Stimulated activated CD8-positive, alpha-beta memory T cell treated with anti-CD3 and anti-CD28 coated beads, Interleukin-4, amount 100 ng/mL, for 1 hour (primary cell): ENCODE measurements at places on chromosomes 5 and 9.

DNA sequence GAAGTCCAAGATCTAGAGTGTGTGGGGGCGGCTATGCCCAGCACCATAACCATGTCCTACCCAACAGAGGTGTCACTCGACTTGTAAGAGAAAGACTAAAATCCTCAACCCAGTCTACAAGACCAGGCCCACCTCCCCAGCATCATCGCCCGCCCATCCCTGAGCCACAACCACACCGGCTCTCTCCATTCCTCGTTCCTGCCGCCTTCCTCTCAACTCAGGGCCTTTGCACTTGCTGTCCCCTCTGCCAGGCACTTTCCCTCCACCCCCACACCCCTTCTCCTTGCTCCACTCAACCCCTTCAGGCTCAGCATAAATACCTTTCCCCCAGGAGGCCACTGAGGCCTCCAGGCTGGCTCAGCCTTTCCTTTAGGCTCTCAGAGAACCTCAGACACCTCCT is 69.3 kb downstream of the PAX5 start:
- no peak for DNase-seq

DNA sequence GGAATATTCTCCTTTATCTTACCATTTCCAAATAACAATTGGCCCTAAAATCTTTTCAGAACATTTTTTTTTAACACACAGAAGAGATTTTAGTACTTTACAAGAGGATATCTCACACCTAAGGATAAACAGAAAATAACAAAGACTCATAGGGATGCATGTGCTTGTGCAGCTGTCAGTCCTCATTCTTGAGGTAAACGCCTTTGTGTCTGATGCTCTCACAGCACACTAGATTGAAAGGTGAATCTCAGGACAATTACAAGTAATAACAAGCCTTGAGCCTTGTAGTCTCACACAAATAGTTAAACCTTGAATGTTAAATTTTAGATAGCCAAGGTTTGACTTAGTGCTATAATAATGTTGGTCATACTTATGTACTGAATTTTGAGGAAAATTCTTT is 439.2 kb downstream of the PTPRD start:
- DNase-seq, result no peak

DNA sequence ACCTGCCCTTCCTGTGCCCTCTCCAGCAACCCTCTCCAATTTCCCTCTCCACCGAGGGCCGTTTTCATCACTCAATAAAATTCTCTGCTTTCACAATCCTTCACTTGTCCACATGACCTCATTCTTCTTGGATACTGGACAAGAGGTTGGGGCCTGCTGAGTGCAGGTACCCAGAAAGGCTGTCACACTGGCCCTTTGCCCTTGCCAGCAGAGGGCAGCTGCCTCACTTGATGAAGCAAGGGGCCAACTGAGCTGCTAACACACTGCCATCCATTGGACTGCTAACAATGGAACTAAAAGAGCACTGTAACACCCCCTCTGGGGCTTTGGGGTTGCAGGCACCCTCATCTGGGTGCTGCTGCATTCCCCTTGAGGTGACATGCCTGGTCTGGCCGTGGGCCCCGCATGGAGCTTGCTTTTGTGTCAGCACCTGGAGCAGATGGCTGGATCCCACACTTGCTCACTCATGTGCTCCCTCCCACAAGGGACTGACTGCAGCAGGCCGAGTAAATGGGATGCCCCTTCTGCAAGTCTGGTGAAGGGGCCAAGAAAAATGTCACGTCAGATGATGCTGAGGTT is 308.1 kb upstream of the ADCY2 start:
- no peak for DNase-seq

GRCh38 chr5:107121793-107122519 is 548.8 kb downstream of the EFNA5 start:
- no peak for DNase-seq

DNA sequence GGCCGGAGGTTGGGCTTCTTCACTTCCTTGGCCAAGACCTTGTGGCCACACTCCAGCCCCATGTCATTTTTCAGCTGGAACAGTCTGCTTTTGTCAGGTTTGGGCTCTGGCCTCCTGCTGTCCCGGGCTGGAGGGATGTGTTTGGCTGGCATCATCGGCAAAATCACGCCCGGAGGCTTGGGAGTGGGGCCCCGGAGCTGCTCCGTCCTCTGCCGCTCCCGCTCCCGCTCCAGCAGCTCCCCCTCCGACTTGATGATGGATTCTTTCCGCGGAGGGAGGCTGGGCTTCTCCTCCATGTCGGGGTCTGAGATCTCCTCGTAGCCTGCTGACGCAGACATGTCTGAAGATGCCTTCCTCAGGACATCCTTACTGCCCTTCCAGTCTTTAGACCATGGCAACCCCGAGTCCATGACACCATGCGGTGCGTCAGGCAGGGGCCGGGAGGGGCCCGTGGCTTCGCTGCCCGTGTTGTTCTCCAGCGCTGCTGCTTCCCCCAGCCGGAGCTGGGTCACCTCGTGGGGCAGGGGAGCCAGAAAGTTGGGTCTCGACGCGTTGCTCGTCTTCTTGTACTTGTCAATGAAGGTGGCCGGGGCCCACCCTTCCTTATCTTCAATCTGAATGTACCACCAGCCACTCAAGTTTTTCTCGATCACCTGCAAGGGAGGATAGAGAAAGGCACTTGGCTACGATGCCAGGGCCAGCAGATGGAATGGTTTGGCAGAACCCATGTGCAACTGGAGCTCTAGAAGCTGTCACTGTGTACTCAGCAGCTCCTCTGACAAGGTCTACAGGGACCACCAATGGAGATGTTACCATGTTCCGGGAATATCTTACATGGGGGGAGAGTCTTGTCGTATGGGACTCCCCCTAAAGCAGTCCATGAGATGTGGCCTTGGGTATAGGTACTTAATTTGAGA is 56.0 kb upstream of the UBTD2 start:
- no peak for DNase-seq

DNA sequence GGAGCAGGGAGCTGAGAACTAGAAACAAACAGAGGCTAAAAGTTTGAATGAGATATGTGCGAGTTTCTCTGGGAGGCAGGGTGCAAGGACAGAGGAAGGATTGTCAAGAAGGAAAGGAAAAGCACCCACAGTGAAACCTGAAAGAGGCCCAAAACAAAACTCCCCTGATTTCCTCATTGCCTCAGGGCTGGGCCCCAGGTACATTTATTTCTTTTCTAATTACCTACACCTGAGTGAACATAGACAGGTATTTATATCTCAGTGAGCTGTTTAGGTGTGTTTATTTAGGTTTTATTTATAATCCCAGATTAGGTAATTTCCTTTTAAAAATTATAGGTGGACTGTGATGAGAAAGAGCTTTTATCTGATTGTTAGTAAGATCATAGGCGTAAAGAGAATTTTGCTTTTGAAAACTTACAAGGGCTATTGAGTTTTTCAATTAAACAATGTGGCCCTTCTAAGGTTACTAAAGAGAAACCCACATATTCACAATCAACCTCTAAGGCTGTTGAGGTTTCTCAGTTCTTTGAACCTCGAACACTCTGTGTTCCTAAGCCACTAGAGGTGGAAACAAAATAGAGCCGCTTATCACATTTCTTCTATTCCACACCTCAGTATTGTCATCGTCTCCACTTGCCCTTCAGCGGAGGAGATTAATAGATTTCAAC is 344.8 kb downstream of the ZNF608 start:
- no peak for DNase-seq

GRCh38 chr5:75031366-75031765 is 21.0 kb downstream of the GCNT4 start:
- DNase-seq, result no peak

DNA sequence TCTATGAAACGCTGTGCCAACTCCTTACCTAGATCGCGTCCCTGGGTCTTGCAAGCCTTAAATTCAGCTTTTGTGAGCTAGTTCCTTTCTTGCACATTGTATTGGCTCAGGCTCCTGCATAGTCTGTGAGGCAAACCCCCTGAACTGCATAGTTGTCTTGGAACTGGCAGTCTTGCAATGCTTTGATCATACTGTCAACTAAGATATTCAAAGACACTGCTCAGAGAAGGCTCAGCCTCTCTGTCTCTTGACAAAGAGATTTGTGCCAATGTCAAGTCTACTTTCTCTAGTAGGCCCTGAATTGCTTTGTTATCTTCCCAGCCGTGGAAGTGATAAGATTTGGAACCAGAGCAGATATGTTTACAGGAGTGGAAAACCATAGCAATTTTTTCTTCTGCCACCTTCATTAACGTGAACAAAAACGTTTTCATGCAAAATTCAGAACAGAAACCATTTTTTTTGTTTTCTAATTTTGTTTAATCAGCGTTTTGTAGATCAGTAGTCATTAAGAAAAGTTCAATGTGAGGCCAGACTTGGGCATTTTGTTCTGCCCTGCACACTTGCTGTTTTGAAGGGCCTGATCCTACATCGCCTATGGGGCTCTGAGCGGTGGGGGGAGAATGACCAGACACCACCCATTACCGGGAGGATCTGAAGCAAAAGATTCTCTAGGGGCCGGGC is 27.6 kb upstream of the ENTREP1 start:
- no peak for DNase-seq

DNA sequence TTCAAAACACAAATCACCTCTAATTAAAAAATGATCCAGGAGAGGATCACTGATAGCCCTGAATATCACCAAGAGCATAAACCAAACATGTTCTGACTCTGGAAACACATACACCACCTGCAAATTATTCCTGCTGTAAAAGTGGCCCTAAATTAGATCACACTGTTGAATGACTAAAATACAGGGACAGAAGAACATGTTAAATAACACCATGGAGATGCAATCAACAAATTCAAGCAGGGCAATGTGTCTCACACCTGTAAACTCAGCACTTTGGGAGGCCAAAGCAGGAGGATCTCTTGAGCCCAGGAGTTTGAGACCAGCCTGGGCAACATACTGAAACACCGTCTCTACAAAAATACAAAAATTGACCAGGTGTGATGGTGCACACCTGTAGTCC is 18.2 kb upstream of the SPOUT1 start:
- no peak for DNase-seq

- no peak for DNase-seq
Measured at GRCh38 chr9:86246752-86247161, 12.7 kb downstream of the C9orf153 start.

DNA sequence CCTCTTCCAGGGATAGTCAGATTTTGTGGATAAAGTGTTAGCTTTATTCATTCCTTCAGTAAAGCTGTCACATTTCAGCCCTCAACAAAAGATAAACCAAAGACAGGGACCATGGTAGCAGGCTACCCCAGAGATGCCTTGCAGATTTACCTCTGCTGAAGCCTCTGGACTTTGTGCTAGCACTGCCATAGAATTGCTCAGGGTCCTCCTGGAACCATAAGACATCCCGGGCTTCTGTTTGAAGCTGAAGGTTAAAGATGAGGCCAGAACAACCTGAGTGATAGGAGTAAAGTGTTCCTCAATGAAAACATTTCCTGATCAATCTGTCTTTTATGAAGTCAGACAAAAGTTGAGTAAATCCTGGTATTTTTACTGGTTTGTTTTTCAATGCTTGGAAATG is 57.5 kb upstream of the ARL15 start:
- no peak for DNase-seq

- DNase-seq, result no peak
Measured at GRCh38 chr5:136749016-136749415, 383.7 kb upstream of the TRPC7 start.

- DNase-seq, result no peak
Measured at GRCh38 chr5:68339921-68340321, 124.4 kb downstream of the PIK3R1 start.

GRCh38 chr5:134088994-134089560 is 25.4 kb upstream of the TCF7 start:
- DNase-seq, result no peak
